Central memory CD4-positive, alpha-beta T cell (primary cell): ENCODE measurements at places on chromosomes 3 and 15.

- no peak for DNase-seq
These were observed 118.5 kb downstream of the SEC22A start for GRCh38 chr3:123320221-123320620.

DNA sequence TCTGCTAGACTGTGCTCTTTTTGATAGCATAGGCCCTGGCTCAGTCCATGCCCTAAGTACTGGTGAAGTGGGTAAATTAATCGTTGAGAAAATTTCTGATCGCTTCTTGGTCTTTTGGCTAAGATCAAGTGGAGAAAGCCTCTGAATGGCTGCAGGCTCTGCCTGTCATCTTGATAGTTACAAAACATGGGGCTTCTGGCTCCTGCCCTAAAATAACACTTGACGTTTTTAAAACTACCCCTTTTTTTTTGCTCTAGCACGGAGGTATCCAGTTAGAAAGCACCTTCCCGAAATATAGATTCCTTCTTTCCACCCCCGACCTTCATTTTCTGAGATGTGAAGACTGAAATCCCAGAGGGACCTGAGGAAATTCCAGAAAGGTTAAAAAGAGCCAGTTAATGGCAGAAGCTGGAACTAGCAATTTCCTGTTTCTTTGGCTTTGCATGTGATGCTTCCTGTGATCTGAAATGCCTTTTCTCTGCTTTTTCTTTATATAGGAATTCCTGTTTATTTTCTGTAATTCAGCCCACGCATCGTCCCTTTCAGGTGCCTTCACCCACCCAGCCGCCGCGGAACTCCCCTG lies 799 bp upstream of the C2CD4B start:
- DNase-seq: no peak

GRCh38 chr3:161500068-161500796 lies 3.6 kb downstream of the OTOL1 start:
- DNase-seq: no peak

DNA sequence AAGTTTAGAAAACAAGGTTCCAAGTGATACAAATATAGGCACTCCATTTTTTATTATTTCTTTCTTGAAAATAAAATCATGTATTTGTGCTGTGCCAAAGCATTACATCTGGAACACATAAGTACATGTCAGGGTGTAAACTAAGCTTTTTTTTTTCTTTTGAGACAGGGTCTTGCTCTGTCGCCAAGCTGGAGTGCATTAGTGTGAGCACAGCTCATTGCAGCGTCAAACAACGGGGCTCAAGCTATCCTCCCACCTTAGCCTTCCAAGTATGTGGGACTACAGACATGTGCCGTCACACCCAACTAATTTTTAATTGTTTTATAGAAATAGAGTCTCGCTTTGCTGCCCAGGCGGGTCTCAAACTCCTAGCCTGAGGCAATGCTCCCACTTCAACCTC lies 9.0 kb downstream of the SPATA12 start:
- DNase-seq: no peak

DNA sequence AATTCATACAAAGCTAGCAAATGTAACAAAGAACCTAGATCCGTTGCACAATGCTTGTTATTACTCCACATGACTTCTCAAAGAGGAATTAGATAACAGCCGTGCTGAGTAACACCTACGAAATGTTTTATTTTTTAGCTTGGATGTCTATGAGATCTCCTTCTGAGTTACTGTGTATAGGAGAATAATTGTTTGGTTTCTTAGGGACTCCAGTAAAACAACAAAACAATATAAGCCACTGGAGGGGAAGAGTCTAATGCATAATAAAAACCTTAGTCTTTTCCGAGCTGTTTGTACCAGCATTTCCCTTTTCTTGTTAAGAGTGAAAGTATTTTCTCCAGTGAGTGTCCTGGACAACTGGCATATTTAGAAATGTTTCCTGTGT lies 15.6 kb downstream of the SNAP23 start:
- no peak for DNase-seq

DNA sequence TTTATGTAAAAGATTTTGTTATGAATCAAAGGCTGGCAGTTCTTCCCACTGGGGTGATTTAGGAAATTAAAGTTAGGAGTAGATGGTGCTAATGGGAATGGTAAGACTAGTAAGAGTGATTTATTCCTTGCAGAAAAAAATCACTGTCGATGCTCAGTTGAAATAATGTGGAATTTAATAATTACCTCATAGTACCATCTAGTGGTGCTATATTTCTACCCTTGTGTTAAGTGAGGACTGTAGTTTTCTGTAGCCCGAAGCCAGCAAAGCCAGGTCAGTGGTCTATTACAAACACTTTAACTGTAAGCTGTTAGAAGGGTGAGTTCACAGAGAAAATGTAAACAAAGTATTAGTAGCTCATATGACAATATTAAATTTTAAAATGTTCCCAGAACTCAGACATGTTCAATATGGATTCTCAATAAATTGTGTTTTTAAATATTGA lies 39.5 kb upstream of the GOLGA8J start:
- no peak for DNase-seq

DNA sequence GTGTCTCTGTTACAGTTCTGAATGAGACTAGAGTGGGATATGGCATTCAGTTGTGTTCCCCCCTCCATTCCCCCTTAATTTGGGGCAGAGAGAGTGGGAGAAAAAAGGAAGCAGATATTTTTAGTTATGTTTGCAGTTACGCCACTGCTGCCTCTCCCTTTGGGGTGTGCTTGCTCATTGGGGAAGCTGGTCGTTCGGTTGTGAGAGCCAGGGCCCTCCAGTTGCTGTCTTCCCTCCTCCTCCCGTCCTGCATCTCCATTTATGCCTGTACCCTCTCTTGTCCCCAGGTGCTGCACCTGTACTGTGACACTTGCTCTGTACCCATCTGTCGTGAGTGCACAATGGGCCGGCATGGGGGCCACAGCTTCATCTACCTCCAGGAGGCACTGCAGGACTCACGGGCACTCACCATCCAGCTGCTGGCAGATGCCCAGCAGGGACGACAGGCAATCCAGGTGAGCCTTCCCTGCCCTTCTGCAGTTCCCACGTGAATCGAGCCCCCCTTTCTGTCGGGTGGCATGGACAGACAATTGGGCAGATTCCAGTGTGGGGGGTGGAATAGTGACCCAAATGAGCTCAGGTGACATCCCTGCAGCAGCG lies 55.8 kb downstream of the TRIM71 start:
- no peak for DNase-seq

DNA sequence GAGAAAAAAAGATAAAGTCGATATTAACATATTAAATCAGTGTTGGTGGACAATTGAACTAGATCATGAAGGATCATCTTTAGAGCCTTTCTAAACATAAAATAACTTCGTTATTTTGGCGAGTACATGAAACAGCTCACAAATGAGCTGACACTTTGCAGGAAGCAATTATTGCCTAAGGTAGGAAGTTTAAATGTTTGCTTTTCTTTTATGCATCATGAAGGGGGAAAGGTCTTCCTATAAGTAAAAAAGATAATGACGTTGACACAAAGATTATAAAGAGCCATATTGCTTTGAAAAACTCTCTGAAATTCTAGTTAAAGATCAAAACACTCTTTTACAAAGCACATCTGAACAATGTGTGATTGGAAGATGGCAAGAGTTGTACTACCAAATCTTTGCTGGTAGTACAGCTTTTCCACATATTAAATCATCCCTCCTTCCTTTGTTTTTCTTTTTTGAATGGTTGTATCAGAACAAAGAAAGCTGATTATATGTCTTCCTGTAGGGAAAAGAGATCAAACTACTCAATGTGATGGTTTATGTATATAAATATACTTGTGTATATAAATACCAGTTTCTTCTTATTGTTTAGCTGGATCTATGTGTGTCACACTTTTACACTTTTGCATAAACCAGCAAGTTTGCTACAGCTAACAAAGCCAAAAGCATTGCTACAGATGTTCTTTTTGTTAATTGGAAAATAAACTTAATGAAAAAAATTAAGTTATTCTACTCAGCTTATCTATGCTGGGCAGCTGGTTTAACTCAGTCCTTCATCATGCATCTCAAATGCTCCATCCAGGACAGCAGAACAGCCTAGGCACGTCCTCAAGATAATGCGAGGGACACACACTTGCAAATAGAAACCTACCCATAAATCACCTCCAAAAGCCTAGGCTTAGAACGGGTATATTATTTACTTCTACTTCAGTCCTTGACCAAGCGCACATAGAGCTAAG lies 850.8 kb upstream of the ROBO1 start:
- no peak for DNase-seq

DNA sequence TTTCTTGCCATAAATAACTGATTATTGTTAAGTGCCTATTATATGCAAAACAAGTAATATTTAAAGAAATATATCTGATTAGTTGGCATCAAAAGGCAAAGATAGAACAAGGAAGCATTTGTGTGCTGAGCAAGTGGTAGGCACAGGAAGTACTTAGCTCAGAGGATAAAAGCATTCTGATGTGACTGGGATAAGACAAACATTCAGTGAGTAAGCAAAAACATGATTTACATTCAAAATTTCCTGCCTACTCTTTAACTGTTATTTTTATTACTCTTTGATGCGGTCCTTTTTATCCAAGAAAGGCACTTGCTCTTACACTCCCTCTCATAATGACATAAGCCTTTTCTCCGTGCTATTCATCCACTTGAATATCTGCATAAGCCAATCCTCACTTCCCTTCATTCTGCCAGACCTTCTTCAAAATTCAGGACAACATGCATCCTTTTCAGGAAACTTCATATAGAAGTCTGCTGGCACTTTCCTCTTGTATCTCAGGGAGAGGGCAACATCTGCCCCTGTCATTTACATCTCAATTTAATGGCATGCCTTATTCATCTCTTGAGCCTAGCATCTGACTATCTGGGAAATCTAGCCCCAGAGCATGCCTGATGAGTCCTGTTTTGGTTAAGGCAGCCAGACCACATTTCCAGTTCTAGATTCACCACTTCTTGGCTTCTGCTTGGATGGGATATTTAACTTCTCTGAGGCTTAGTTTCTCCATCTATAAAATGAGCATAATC lies 478.2 kb upstream of the ROBO2 start:
- DNase-seq: no peak

DNA sequence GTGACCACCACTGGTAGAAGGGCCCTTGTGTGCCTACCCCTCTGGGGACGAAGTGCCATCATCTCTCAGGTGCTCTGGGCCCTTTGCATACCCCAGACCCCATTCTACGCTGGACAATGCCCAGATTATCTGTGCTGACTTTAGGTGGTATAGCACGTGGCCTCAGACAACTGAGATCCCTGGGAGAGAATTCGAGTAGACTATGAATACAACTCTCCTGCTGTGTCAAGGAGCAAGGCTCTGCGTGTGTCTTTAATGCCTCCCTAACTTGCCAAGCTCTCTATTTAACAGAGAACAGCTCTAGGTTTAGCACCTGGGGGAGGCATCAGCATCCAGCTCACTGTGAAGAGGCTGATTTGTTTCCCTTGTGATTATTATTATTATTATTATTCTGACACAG lies 29.1 kb downstream of the FAM3D start:
- no peak for DNase-seq

GRCh38 chr3:128133273-128133883 lies 9.8 kb upstream of the RUVBL1 start:
- DNase-seq: peak; percentile 37

GRCh38 chr3:197227780-197228574 lies 70.4 kb downstream of the DLG1 start:
- DNase-seq: no peak

- DNase-seq: no peak
These were observed 117.2 kb upstream of the LRRC3B start for GRCh38 chr3:26505399-26505798.
